Activated effector memory CD4-positive, alpha-beta T cell treated with Interleukin-2 at 50 U/mL for 16 hours (primary cell): ENCODE measurements at places on chromosomes 2 and 18.

DNA sequence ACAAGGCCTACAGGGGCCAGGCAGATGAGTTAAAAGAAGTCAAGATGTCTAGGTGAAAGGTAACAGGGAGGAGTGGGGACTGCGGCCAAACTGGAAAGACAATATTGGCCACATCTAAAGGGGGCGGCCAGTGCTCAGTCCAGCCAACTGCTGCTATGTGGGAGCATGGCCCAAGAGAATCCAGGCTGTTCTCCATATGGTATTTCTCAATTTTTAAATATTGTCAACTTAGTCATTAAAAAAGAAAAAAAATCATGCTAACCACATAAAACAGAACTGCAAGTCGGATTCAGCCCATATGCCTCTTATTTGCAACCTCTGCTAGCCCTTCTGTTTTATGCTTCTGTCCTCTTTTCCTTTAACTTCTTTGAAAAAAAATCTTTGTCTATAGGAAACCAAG, 14.8 kb downstream of the TRABD2A start:
- DNase-seq: no peak

- no peak for DNase-seq
Observed at GRCh38 chr18:9779630-9780029, 71.5 kb downstream of the RAB31 start.

DNA sequence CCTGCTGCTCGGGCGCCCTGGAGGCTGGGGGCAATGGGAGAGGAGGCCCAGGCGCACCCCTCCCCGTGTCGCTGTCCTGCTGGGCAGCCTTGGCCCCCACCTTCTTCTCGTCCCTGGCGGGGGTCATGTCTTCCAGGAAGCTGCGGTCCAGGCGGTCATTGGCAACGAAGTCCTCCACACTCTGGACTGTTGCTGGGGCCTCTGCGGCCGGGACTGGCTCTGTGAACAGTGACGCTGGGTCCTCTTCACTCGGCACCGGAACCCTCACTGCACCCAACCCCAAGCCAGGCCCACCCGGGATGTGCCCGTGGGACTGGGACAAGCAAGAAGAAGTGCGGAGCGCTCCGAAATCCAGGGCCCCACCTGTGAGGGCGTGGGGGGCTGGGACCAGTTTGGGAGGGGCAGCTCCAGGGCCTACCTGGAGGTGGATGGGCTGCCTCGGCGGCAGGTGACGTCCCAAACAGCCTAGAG, 308.0 kb downstream of the CCDC74A start:
- no peak for DNase-seq

DNA sequence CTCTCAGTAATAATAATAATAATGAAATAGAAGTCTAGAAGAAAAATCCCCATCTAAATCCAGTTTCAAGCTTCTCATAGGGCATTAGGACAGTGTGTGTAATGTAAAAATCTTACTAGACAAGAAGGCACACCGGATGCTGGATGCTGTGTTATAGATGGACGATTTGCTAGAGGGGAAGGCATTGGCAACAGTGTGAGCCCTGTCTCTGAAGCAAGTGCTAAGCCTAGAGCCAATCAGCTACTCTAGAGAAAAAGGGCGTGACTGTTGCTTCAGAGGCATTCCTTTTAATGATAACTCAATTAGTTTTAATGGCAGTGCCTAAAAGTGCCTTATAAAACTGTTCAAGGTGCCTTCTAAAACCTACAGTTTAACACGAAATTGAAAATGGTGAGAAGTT, 344.9 kb downstream of the TDRD15 start:
- DNase-seq: no peak

DNA sequence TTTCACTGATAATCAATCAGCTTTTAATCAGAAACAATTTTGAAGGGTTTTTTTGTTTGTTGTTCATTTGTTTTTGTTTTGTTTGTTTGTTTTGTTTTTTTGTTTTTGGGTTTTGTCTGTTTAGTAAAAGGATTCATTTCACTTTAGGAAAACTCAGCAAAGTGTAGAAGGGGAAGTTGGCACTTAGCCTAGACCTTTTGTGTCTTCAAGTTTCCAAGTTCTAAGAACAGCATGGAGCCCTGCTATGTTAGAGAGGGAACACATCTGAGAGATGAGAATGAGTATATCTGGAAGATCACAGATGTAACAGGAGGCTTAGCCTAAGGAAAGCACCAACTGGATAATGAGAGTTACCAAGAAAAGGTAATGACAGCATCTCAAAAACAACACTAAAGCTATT, 501.5 kb downstream of the ERBB4 start:
- no peak for DNase-seq

DNA sequence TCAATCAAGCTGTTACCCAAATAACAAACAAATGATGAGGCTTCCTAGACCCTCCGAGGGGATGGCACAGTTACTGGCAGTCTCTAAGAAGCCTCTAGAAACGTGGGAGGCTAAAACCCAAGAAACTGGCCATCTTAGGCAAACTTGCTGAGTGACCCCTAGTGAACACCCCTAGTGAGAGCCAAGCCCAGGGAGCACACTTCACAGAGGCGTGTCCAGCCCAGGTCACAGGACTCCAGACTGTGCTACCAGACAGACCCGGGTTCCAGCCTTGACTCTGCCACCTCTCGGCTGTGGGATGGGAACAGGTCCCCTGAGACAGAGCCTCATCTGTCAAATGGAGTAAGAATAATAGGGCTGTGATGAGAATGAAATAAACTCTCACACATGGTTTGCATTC, 83.5 kb upstream of the ASAP2 start:
- no peak for DNase-seq

GRCh38 chr18:58851856-58852255, 12.8 kb upstream of the ZNF532 start:
- DNase-seq: no peak

DNA sequence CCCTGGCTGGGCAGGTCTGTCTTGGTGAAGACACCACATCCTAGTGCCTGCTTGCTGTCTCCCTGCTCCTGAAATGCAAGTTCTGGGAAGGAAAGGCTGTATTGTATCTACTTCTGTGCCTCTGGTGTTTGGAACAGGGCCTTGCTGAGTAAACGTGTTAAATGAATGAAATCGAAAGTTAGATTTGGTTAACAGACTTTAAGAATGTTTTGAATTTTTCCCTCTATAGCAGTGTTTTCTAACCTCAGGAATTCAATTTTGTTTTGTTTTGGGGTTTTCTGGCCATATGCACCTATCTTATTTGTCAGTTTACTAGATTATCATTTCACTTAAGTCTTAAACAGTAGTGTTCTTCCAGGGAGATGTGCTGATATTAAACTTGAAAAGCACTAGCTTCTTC, 20.7 kb downstream of the FARP2 start:
- DNase-seq: no peak

GRCh38 chr2:73043929-73044832, 27.3 kb downstream of the SFXN5 start:
- no peak for DNase-seq

GRCh38 chr2:25514043-25514637, 159.2 kb downstream of the DTNB start:
- no peak for DNase-seq

DNA sequence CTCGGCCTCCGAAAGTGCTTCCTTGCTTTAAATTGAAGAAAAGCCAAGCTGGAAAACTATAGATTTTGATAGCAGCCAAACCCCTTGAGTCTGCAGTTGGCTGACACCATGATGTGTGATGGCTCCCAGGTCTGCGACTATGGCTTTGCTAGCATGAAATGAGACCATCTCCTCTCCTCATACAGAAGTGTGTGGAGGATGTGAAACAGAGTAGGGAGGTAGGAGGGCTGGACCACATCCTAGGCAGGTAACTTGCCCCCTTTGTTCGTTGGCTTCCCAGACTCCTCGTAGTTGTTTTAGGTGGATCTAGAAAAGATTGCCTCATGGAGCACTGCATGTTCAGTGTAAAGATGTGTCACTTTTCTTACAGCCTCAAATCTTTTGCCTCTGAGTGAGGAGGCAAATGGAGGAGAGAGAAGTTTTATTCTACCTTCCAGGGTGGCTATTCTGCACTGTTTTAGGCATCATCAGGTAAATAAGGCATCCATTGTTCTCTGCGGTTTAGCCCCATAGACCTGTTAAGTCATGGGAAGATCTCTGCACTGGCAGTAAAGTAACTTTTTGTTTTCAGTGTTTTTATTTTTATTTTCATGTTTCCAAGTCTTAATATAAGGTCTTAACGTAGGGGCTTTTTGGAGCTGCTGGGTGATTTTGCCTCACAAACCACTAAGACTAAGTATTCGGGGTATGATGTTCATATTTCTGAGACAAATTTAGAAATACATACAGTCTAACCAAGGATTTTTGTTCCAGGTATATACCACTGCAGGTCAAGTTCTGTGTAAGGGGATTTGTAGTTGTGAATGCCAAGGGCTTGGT, 40.1 kb downstream of the MGAT5 start:
- no peak for DNase-seq

- no peak for DNase-seq
Observed at GRCh38 chr18:47881752-47882455, 48.6 kb downstream of the SMAD2 start.

- no peak for DNase-seq
Observed at GRCh38 chr2:205103699-205104098, 558.4 kb downstream of the PARD3B start.

DNA sequence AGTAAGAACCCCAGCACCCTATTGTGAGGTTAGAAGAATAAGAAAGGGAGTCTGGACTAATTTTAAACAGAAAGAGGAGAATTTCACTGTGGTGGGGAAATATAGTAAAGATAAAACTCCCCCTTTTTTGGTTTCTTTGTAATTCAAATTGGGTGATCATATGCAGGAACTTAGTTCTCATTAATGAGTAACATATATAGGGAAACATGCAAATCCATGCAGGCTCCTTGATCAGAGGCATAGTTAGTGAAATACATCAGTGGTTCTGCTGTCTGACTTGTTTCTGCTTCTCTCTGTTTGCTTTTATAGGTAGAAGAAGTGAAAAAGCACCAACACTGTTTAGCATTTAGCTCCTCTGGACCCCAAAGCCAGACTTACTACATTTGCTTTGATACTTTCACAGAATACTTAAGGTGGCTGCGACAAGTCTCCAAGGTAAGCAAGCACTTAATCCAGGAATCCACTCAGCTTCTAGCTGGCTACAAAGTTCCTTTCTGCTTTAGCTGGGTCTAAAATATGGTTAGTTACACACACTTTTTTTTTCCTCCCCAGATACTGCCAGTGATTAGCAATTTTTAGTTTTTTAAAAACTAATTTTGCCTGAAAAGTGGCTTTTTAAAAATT, 123.2 kb downstream of the PHLPP1 start:
- DNase-seq: no peak

GRCh38 chr18:22639026-22639463, 221.3 kb upstream of the CTAGE1 start:
- no peak for DNase-seq

- no peak for DNase-seq
Observed at GRCh38 chr2:70673041-70673647, 94.9 kb downstream of the ADD2 start.

GRCh38 chr18:51134721-51135120, 62.8 kb downstream of the MEX3C start:
- no peak for DNase-seq

GRCh38 chr2:96684883-96685576, 42.5 kb downstream of the FER1L5 start:
- DNase-seq: no peak

GRCh38 chr2:105771836-105772235, 27.1 kb downstream of the NCK2 start:
- no peak for DNase-seq

DNA sequence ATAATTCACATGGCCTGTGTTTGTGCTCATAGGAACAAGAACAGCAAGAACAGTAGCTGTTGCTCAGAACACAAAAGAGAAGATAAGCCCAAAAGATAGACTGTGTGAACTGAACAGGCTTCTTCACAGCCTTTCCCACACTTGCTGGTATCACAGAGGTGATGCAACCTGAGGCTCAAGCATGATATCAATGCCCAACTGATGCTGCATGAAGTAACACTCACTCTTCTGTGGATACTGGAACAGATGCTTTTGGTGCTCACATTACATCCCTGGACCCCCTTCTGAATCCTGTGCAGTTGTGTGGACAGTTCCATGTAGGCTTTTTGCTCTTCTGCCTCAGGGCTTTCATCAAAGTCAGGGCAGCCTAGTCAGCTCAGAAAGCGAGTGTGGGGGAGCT, 88.4 kb upstream of the RND3 start:
- DNase-seq: no peak

GRCh38 chr18:8982416-8983183, 119.9 kb upstream of the NDUFV2 start:
- DNase-seq: no peak

GRCh38 chr18:32688821-32689220, 84.0 kb downstream of the KLHL14 start:
- DNase-seq: no peak

DNA sequence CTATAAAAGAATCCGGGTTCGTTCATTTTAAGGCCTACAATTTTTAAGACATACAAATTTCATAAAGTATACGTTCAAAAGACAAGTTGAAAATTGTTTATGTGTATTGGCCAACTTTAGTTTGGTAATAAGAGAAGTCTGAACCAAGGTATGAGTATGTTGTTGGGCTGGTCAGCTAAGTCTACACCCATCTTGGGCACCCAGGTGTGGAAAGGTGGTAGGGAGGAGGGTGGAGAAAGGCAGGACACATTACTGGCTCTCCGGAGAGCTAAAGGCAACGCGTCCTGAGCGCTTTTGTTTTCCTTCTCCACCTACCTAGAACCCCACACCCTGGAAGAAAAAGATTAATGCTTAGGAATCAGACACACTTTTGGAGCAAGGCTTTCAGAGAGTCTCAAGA, 899 bp upstream of the PELI1 start:
- DNase-seq: no peak

DNA sequence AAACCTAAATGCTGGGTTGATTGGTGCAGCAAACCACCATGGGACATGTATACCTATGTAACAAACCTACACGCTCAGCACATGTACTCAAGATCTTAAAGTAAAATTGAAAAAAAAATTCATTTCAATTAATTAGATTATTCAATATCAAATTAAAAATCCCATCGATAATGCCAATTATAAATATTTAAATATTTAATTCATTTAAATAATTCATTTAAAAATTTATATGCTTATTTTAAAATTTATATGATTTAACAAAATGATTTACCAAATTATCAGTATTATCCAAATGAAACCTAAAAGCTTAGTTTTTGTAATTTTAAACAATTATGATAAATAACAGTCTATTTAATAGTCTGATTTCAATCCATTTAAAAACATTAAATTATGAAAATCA, 560.4 kb downstream of the NUP35 start:
- no peak for DNase-seq

DNA sequence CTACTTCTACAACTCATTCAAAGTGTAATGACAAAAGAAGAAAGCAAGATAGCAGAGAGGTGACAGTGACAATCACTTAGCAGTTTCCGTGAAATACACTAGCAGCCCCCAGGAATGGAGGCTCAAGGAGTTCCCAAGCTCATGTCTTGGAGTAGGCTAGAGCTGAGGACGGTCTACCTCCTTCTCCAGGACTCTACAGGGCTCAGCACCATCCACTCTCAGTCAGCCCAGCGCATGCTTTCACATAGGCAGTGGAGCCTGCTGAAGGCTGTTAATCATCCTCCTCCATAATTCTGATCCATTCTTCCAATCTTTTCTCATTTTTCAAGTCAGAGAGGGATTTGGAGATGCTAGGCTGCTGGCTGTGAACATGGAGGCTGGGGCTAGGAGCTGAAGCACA, 85.6 kb downstream of the MYT1L start:
- no peak for DNase-seq
